ENCODE measurements at places on chromosomes 16 and 17.
A peak's percentile ranks its signal among the peaks of the same experiment; 100 is the strongest.

GRCh38 chr16:10921536-10922327, 20.5 kb downstream of the DEXI start:
- DNase-seq, result no peak

DNA sequence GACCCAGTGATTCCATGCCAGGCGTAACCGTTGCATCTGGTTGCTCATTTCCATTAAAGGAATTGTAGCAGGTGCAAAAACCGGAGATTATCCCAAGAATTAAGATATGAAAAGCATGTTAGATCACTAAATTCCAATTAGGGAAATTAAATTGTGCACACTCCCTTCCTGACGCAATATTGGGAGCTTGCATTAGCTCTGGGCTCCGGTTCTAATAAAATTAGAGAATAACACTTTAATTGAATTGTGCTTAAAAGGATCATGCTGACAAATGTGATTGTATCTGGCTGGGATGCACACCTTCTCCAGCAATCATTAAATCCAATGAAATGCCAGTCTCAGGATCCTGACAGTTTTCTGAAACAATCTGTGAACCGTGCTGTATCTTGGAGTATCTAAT, 38.1 kb downstream of the IRX5 start:
- DNase-seq, result no peak

DNA sequence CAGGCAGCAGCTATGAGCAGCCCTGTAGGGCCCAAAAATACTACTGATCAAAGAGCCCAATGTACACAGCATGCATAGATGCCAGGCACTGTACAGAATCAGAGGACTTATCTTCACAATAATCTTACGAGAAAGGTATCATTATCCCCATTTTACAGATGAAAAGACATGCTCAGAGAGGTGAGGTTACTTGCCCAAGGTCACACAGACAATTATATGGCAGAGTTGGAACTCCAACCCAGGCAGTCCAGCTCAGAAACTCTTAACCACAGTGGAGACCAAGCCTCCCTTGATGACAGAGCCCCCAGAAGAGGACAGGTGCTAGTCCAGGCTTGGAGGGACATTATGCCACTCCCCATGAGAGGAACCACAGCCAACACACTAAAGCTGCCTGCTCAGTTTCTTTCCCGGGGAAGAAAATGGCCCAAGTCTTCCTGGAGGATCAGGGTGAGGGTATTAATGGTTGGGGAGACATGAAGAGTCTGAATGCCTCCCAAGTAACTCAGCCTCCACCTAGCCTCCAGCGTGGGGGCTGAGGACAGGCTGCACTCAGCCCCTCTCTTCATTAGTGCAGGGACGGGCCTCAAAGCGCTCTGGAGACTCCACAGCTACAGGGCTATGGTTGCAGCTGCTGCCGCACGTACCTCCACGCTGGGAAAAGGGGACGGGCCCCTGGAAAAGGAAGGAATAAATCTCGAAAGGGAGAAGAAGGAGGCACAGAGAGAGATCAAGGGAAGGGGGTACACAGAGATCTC, 826 bp downstream of the UNC119 start:
- no peak for DNase-seq

GRCh38 chr16:86220561-86220960, 289.8 kb upstream of the FOXF1 start:
- no peak for DNase-seq

- peak; percentile 25 for DNase-seq
These were observed 646 bp downstream of the RABEP1 start for GRCh38 chr17:5282642-5283217.

GRCh38 chr16:70402916-70403659, 35.8 kb downstream of the ST3GAL2 start:
- DNase-seq, result no peak

DNA sequence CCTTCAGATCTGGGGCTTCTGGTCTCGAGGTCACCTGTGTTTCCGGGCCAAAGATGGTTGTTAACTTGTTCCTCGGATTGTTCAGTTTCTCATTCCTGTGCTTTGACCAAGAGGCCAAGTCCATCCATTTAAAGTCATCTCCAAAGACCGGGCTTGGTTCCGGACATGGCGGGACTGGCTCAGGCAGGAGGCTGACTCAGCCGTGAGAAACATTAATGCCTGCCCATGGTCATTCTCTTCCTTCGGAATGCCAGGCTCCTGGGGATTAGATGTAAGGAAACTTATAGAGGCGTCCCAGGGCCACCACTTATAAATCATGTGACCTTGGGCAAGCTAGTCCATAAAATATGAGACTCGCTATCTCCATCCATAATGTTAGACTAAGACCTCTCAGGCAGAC, 13.6 kb upstream of the NKD1 start:
- DNase-seq, result no peak

DNA sequence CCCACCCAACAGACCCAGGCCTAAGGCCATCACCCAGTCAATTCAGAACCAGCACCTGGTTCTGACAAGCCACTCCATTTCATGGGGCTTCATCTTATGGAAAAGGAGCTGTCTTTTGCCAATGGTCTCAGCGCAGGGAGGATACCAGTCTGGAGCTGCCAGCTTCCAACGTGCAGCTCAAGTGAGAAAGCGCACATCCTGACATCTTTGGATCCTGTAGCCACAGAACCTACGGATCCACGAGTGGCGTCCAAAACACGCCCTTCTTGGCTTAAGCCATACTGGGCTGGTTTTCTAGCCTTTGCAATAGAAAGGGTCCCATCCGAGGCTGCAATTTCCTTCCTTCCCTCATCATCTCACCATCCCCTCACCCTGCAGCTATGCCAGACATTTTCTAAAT, 101.8 kb downstream of the GAS7 start:
- DNase-seq, result no peak

- DNase-seq, result no peak
These were observed 8.6 kb downstream of the ZNF750 start for GRCh38 chr17:82831041-82831817.

GRCh38 chr16:68961778-68962402, 118.6 kb downstream of the TANGO6 start:
- DNase-seq, result peak; percentile 59

GRCh38 chr17:47967607-47968252, 3.2 kb upstream of the CDK5RAP3 start:
- no peak for DNase-seq

All from bone marrow (tissue), 2 donors.